Smooth muscle cell of the pulmonary artery (primary cell): ENCODE measurements at places on chromosomes 2 and 18. TPM values are rescaled to one million over a fixed set of nuclear protein-coding genes. Genes with fewer than 3 reads are reported as not detected.

HOXD8 gene
- total RNA-seq, result 0.46 and 1.4 TPM in 2 replicates

DNAH6 gene
- total RNA-seq, result 0.07 and 0.13 TPM in 2 replicates

ALPP gene
- total RNA-seq, result not detected in 2 replicates

KCNIP3 gene
- 0.65 and 2.0 TPM in 2 replicates for total RNA-seq

SLC30A3 gene
- 0.03 and 0.26 TPM in 2 replicates for total RNA-seq

DNAH7 gene
- 0.46 and 3.1 TPM in 2 replicates for total RNA-seq

IL1B gene
- 2.6 and 11.9 TPM in 2 replicates for total RNA-seq

TMEM163 gene
- total RNA-seq, result 0.13 and 0.76 TPM in 2 replicates

RIT2 gene
- total RNA-seq, result not detected in 2 replicates

CFAP210 gene
- not detected in 2 replicates for total RNA-seq

ALPI gene
- not detected in 2 replicates for total RNA-seq

HOXD4 gene
- total RNA-seq, result 0.46 and 4.6 TPM in 2 replicates

CFAP221 gene
- total RNA-seq, result 0.07 and 0.13 TPM in 2 replicates

CCDC142 gene
- 24.4 and 28.1 TPM in 2 replicates for total RNA-seq

CACNB4 gene
- total RNA-seq, result 2.0 and 10.8 TPM in 2 replicates

CGREF1 gene
- 30.5 and 40.8 TPM in 2 replicates for total RNA-seq

ZRANB3 gene
- 6.3 and 7.9 TPM in 2 replicates for total RNA-seq

PASK gene
- total RNA-seq, result 2.4 TPM in 2 replicates

RSAD2 gene
- 0.20 and 0.33 TPM in 2 replicates for total RNA-seq
